ENCODE measurements at places on chromosomes 1 and 21.

DNA sequence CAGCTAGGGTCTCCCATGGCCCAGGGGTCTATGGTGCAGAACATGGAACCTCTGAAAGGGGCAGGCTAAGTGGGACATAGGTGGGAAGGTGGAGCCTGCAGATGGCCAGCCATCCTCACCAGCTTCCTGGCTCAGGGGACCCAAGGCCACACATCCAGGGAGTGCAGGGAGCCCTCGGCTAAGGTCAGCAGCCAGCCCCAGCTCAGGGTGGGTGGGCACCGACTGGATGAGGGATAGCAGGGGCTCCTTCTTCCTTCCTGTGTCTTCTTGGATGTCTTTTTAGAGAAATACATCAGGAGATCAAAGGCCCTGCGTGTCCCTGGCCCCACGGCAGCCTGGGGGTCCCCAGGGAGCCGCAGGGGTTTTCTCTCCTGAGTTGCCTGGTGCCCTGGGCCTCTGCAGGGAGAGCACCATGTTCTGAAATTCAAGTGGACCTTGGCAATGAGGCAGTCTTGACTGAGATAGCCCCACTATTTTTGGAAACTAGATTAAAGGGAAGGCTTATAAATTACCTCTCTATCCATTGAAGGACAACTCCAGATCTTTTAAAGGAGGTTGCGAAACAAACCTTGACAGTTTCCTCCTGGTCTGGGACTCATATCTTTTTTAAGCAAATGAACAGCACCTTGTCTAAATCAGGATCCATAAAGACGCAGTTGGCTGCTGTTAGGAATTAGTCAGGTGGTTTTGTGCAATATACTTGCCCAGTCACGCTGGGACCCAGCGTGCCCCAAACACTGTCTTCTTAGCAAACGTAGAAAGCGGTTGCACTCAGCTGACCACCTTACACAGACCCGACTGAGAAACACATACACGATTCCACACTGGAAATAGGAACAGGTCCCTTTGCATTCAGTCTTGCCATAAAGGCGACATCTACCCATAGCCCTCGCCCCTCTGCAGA is 242.3 kb downstream of the TOMM20 start:
- no peak for DNase-seq

- DNase-seq: no peak
Measured at GRCh38 chr1:2463396-2463795, 12.7 kb upstream of the PLCH2 start.

GRCh38 chr1:175673371-175674150 is 69.8 kb downstream of the TNR start:
- DNase-seq: no peak

DNA sequence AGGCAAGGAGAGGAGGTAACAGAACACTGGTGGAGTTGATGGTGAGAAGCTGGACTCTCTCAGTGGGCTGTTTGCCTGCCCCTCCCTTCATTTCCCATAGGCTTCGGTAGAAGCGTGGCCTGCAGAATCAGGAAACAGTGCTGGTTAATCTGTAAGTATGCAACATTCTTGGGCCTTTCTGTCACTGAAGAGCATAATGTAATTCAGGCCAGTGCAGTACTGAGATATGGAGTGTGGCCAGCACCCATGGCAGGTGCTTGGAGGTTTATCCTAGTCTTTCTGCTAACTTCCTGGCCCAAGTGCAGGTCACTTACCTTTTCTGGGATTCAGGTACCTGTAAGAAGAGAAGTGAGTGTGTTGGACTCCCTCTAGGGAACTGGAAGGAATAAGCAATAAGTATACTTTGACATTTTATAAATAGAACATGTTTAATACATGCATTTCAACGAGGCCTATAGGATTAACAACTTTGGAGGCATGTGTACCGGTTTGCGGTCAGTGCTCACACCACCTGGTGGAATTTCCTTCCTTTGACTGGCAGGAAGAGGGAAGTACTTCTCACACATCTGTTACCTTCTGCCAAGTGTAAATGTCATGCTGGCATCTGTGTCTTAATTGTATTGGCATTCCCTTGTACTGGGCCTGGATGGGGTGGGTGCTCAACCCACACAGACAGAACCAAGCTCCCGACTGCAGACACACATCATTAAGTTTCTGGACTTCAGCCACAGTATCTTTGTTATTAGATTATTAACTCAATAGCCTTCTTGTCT is 105.5 kb downstream of the KIF26B start:
- no peak for DNase-seq

DNA sequence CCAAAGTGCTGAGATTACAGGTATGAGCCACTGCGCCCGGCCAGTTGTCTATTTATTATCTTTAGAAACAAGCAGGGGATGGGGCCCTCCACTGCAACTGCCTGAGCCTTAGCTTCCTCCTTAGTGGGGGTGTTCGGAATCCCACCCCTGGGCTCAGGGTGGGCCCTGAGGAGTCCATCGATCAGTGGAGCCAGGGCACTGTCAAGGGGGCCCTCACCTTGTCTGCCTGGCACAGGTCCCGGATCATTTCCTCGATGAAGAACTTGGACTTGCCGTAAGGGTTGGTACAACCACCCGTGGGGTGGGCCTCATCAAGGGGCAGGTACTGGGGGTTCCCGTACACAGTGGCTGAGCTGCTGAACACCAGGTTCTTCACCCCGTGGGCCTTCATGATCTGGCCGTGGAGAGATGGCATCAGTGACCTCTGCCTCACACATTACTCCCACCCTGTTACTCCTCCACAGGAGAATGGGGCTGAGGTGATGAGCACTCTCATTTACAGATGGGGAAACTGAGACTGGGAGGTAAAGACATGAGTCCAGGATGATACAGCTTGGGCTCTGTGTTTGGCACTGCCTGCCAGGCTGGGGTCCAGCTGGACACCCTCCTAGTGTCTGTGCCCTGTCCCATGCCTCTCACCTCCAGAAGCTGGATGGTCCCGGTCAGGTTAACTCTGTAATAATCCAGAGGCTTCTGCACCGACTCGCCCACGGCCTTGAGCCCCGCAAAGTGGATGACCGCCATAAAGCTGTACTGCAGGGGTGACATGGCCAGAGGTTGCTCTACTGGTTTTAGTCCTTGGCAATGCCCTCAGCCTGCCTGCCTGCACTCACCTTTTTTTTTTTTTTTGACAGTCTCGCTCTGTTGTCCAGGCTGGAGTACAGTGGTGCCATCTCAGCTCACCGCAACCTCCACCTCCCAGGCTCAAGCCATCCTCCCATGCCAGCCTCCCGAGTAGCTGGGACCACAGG is 2.8 kb downstream of the GALE start:
- no peak for DNase-seq

Measured in natural killer cell (primary cell).